ENCODE measurements at places on chromosomes 11 and 22.

- no peak for DNase-seq
Observed at GRCh38 chr11:66858186-66858938, 1.5 kb downstream of the LRFN4 start.

DNA sequence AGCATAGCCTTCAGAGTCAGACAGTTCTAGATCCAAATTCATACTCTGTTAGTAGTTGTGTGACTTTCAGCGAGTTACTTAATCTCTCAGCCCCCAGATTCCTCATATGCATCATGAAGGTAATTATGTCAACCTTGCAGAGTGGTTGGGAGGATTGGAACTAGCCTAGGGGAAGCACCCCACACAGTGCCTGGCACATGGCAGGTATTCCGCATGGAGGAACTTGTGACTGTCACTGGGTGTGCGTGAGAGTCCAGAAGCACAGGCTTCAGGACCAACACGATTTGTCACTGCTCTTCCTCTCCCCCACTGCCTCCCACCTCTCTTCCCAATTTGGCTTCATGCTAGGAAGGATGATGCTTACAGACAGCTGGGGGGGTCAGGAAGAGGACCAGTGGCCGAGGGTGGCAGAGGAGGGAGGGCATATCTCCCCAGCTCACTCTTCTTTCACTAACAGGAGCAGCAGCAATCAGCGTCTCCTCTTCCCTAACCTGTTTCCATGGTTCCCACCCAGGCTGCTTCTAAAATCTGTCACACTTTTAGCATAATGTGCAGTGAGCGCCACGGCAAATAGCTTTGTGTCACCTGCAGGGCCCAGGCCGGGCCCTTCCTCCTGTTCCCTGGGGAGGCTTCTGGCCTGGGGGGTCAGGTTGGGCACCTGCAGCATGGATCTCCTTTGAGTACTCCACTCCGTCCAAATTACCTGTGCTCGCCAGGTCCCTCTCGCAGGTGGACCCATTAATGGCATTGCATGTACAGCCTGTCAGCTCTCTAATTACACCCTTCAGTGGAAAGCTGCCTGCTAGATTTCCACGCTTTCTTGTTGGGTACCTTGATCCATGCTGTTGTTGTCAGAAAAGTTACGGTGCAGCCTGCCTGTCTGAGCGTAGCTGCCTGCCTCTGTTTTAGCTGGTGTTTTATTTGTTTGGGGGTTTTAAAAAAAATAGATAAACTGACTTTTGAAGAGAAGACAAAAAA is 400.4 kb downstream of the NXPE2 start:
- DNase-seq: no peak

DNA sequence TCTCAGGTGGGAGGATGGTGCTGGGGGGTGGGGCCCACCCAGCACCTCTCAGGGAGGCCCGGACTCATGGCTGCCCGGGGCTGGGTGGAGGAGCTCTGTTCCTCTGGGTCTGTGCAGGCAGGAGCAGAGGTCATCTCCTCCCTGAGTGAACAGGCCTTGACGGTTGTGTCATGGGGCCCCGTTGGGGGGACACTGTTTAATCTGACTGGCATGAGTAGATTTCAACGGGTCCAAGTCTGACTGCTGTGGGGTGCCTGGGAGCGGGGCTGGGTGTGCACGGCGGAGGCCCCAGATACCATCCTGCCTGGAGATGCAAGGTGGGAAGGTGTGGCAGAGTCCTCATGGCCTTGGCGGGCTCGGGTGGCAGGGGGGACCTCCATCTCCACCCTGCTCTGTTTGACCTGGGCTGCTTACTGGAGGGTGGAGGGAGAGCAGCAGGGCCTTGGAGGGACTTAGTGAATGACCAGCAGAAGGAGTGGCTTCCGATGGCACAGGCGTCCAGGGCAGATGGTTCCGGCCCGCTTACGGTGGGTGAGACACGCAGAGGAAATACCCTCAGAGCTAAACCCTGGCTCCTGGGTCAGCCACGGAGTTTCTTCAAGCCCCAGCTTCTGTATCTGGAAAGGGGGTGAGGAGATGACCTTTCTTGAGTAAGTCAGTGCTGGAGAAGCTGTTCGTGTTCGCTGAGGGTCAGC is 48.7 kb downstream of the SMIM38 start:
- DNase-seq: no peak

GRCh38 chr22:27462190-27462589 is 339.4 kb downstream of the MN1 start:
- DNase-seq: no peak

DNA sequence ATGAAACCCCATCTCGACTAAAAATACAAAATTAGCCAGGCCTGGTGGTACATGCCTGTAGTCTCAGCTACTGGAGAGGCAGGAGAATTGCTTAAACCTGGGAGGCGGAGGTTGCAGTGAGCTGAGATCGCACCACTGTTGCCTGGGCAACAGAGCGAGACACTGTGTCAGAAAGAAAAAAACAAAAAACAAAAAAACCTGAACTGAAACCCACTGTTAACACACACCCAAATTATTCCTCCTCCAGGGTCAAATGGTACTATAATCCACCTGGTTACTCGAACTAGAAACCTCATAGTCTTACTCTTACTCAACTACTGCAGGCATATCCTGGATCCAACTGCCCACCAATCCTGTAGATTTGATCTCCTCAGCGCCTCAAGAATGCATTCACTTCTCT is 35.5 kb downstream of the USP28 start:
- no peak for DNase-seq

- DNase-seq: no peak
Observed at GRCh38 chr11:104324276-104324675, 160.3 kb upstream of the PDGFD start.

- DNase-seq: peak; percentile 62
Observed at GRCh38 chr11:128814856-128815705, 52.0 kb downstream of the KCNJ1 start.
